Non-pigmented ciliary epithelial cell (primary cell): ENCODE measurements at places on chromosomes 2 and 18.

- no peak for DNase-seq
These were observed 992.2 kb downstream of the TSN start for GRCh38 chr2:122747670-122748069.

GRCh38 chr2:54149638-54150441 is 34.4 kb downstream of the ACYP2 start:
- DNase-seq: no peak

GRCh38 chr2:237351796-237352195 is 62.2 kb downstream of the COL6A3 start:
- DNase-seq: no peak

- DNase-seq: no peak
These were observed 2.2 kb downstream of the EPHA4 start for GRCh38 chr2:221569871-221570270.

GRCh38 chr18:25055076-25055475 is 296.9 kb downstream of the ZNF521 start:
- DNase-seq: no peak

DNA sequence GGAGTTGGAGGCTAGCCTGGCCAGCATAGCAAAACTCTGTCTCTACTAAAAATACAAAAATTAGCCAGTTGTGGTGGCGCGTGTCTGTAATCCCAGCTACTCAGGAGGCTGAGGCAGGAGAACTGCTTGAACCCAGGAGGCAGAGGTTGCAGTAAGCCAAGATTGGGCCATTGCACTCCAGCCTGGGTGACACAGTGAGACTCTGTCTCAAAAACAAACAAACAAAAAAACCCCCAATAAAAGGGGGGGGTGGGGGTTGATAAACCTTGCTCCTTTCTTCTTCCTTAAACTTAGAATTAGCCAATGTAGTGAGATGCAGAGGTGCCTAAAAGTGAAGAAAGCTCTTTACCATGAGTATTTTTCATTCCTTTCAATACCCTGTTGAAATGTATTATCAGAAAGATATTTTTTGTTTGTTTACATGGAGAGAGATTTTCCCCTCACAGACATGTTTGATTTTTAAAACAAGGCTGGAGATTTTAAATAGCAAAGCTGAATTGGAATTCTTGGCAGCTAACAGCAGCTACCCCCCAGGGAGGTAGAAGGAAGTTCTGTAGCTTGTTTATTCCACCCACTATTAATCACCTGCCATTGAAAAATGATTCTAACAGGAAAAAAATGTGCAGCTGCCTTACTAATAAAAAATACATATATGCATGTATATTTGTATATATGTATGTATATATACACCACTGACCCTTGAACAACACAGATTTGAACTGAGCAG is 48.6 kb downstream of the GYPC start:
- no peak for DNase-seq
